ENCODE measurements at places on chromosomes 12 and 14.

- DNase-seq, result no peak
Observed at GRCh38 chr12:66620688-66621087, 58.2 kb downstream of the GRIP1 start.

DNA sequence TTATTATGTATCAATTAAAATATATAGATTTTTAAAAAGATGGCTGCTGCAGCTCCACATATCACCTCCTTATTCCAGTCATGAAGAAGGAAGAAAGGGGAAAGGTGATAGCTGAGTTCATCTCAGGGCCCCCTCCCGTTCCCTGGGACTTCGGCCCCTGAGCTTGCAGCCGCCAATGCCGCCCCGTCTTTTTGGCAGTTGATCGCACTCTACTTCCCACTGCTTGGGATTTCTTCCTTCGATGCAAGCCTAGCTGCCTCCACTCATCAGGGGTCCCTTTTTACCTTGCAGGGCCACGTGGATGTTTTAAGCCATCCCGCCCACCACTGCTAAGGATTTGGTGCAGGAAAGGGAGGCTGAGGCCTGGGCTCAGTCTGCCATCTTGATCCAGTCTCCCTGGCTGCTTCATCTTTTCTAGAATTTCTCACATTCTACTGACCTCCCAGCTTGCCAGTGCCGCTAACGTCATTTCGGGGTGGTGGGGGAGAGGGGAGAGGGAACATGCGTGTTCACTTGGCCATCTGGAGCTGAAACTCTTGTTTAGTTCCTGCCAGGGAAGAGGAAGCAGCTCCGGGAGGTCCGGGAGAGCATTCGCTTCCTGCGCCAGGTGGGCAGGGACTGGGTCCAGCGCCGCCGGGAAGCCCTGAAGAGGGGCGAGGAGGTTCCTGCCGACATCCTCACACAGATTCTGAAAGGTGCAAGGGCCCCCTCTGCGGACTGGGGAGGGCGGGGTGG, 31.3 kb downstream of the CYP46A1 start:
- no peak for DNase-seq

DNA sequence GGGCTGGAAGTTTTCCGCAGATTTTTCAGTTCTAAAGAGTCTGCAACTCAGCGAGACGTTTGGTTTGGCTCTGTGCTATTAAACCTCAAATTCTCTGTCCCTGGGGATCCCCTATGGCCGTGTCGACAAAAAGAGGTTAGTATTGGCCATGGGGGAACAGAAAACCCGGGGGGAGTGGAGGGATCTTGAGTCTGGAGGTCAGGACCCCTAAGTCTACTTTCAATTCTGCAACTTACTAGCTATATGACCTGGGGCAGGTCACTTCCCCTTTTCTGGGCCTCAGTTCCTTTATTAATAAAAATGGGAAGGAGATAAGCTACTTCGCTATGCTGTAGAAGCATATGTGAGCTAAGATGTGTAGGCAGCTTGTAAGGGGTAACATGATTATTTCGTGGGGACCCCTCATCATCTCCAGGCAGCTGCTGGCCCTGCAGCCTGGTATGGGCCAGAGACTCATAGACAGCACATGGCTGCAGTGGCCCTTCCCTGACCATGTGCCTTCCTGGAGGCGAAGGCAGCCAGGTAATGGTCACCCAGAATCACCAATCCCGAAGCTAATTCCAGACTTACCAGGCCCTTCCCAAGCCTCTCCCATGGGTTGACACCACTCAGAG, 8.6 kb downstream of the ASB2 start:
- DNase-seq, result peak; percentile 75

DNA sequence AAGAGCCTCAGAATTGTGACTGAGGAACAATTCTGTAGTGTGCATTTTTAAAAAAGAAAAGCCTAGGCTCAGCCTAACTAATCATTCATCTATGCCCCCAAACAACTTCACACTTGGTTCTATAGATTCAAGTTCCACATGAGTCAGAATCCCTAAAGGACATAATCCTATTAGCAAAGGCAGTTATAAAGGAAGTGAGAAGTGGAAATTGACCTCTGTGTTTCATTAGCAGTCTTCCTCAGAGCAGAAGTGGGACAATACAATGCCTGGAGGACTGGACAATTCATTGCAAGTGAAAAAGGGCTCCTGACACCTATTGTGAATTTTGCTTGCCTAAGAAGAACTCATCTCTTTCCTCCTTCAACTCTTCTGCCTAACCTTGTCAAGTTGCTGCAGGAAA, 222.3 kb downstream of the PTPRO start:
- DNase-seq, result no peak

DNA sequence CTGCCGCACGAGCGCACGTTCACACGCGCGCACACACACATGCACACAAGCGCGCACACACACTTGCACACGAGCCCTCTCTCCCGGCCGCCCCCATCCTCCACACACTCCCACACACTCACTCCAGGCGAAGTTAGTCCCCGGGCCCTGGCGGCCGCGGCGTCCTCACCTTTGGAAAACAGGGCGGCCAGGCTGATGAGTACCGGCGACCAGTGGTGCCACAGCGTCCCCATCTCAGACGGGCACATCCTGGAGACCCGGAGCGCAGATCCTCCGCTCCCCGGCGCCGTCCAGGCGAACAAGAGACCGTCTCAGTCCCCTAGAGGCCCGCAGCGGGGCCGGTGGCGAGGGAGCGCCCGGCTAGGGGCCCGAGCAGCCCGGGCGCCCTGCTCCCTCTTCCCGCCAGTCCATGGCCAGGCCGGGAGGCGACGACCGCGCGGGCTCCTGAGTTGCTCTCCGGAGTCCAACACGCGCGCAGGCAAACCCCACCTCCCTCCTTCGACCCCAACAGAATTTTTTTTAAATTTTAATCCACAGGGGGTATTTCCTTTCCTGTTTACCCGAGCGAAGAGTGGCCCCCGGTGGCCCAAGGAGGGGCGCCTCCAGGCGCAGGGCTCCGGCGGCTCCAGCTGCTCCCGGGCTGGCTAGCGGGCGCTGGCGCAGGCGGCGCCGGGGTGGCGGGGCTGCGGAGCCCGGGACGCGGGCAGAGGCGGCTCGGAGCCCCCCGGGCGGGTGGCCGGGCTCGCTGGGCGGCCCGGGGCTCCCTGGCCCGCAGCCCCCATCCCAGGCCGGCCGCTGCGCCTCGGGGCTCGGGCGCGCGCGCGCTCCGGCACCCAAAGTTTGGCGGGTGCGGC, 506 bp downstream of the TMEM132D start:
- DNase-seq, result no peak

DNA sequence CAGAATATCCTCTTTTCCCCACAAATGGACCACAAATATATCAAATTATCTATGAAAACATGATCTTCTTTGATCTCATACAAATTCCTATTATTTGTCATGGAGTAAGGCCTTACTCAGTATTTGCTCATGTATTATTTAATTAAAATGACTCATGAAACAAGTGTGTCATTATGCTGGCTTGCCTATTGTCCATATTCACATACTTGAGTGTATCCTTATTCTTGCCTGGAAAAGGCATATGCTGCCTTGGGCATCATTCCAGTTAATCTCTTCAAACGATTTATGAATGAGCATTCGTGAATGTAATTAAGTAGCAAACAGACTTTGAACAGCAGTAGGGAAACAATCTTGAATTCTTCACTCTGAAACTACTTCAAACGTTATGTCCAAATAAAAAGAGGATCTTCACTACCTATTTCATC, 22.6 kb upstream of the SNRPF start:
- no peak for DNase-seq

DNA sequence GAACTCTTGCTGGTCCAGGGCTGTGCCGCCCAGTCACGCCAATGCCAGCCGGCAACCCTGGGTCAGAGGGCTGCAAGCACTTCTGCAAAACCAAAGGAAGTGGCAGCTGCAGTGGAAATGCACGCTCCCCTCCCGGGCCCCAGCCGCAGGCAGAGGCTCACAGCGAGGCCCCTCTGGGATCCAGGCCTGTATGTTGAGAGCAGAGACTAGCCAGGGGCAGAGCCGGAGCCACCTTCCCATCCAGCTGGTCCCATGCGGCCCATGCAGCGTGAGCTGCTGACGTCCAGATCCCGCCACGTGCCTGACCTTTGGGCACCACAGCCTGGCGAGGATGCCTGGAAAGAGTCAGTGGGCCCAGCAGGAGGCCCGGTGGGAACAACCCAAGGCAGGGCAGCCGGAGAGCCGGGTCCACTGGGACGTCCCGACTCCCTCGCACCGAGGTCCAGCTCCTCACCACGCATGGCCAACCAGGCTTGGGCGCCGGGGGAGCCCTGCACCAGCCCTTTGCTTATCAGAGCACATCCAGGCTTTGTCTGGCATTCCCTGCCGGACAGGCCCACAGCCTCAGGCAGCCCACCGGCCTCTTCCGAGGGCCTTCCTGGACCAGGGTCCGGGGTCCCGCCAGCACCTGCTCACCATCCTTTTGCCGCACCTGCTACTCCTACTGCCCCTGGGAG, 4.3 kb downstream of the GPR132 start:
- no peak for DNase-seq

GRCh38 chr14:98138666-98139065, 1133.3 kb downstream of the BCL11B start:
- DNase-seq, result peak; percentile 31
